ENCODE measurements at places on chromosomes 2 and 18. TPM values are rescaled to one million over a fixed set of nuclear protein-coding genes. Genes with fewer than 3 reads are reported as not detected.

Gene OR6B2
- total RNA-seq: not detected

Gene RIT2
- not detected for total RNA-seq

Gene C2orf66
- total RNA-seq: under 0.01 TPM

Gene ERCC3
- 44.4 TPM for total RNA-seq

Gene FNDC4
- total RNA-seq: 30.6 TPM

Gene WIPF1
- total RNA-seq: 11.4 TPM

Gene ITSN2
- total RNA-seq: 66.3 TPM

Gene COQ10B
- total RNA-seq: 25.8 TPM

Gene EML6
- total RNA-seq: 0.65 TPM

Gene DOCK10
- total RNA-seq: 16.0 TPM

Gene ERBB4
- under 0.01 TPM for total RNA-seq

Gene CROCC2
- not detected for total RNA-seq

Gene TCF7L1
- 8.3 TPM for total RNA-seq

Gene NOL4
- total RNA-seq: 0.29 TPM

Gene MC4R
- total RNA-seq: not detected

Gene HOXD4
- total RNA-seq: 9.4 TPM

Gene HJURP
- 25.5 TPM for total RNA-seq

Gene UPP2
- total RNA-seq: not detected

Gene GALNT5
- total RNA-seq: not detected

Gene SELENOI
- total RNA-seq: 23.3 TPM

Gene TUBB8B
- total RNA-seq: not detected

Gene CPO
- 0.19 TPM for total RNA-seq

Gene PCARE
- not detected for total RNA-seq

Gene RIF1
- 40.5 TPM for total RNA-seq

Gene SP110
- total RNA-seq: 10.1 TPM

Gene RBM44
- 0.67 TPM for total RNA-seq

Gene TEX44
- total RNA-seq: not detected

Gene HEATR5B
- total RNA-seq: 28.4 TPM

Measured in vein endothelial cell (primary cell).